ENCODE measurements at places on chromosomes 3 and 15.

- no peak for DNase-seq
These were observed 28.8 kb downstream of the CD47 start for GRCh38 chr3:108062051-108062450.

DNA sequence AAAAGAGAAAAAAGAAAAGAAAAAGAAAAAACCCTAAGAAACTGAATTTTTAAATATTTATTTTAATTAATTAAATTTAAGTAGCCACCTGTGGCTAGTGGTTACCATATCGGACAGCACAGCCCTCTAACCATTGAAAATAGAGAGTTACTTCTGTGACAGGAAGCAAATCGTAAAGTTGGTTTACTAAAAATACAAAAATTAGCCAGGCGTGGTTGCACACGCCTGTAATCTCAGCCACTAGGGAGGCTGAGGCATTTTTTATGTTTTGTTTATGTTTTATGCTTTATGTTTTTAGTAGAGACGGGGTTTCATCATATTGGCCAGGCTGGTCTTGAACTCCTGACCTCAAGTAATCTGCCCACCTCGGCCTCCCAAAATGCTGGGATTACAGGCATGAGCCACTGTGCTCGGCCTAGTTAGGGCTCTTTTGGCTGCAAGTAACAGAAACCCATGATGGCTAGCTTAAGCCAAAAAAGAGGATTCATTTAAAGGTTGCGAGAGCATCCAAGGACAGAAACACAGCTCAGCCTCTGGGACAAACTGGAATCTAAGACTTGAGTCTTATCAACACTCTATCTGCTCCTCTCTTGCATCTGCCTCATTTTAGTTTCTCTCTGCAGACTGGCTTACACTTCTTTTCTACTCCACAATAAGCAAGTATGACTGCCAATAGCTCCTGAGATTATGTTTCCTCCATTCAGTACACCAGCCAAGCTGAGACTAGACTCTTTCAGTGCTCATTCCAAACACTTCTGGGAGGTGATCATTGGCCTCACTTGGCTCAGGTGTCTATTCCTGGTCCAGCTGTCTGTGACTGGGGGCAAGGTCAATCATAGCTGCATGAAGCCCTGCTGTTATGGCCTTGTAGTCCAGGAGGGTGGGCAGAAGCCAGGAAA, 6.8 kb upstream of the SKIL start:
- no peak for DNase-seq

- no peak for DNase-seq
These were observed 996 bp downstream of the HCN4 start for GRCh38 chr15:73367624-73368300.

DNA sequence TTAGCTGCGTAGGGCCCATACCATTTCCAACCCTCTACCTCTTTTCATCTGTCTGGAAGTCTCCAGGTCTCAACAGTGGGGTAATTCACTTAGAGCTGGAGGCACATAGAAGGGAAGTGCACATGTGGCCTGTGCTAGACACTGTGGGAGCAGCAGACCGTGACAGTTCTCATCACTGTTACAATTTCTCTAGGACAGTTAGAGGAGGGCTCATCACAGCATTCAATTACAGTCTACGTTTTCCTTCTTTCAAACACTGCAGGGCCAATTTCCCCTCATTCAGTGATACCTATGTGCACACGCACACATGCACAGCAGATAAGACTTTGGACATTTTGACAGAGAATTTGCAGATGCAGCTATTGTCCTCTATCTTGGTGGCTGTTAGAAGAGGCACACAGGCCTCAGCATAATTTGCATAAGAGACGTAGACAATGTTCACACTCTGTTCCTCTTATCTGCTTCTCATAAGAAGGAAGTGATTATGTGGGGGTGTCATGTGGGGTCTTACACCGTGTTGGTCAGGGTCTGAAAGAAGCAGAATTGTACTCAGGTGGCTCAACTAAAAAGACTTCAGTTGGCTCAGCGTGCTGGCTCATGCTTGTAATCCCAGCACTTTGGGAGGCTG, 12.6 kb upstream of the HRG start:
- DNase-seq, result no peak

- DNase-seq, result no peak
These were observed 88.4 kb downstream of the PYDC2 start for GRCh38 chr3:191549357-191549756.

- no peak for DNase-seq
These were observed 99.2 kb upstream of the TRPM1 start for GRCh38 chr15:31200735-31201151.

DNA sequence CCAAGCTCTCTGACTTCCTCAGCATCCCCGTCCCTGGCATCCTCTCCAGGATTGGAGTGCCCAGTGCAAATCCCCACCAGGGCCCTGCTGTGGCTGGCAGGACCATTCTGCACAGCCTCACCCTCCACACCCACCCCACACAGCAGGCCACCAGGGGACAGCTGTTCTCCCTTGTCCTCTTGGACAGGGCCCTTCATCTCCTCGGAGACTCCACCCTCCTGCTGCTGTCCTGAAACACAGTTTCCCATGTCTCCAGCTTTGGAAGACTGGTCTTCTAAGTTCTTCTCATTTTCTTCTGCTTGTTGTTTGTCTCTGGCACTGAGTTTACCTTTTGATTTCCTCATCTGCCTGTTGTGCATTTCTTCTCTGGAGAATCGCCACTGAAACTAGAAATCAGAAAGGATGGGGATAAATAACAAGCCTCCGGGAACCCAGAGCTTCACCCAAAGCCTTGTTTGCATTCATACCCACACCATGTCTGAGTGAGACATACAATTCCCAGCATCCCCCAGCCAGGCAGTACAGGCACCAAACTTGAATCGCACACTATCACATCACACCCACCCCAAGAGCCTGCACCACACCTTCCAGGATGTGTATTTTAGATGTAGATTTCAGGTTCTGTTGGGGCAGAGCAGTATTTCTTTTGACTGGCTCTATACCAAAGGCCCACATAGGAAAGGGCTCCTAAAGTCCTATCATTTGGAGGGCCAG, 52.0 kb downstream of the OXNAD1 start:
- no peak for DNase-seq

DNA sequence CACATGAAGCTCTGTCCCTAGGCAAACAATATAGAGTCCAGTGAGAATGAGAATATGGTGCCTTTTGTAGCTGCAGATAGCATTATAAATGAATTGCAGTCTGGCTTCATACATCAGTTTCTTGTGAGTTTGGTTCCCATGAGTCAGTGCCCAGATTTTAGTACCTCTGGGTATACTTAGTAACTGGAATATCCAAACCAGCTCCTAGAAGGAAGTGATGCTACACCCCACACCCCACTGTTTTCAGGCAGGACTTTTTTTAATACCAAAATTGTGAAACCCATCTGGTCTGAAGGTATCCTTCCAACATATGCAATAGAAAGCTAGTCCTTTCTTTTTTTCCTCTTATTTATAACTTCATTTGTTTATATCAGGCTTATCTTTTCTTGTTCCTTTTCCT, 42.1 kb upstream of the FOXP1 start:
- DNase-seq, result no peak

GRCh38 chr3:60579734-60580133, 671.5 kb downstream of the FHIT start:
- no peak for DNase-seq

GRCh38 chr15:94305133-94305532, 73.8 kb downstream of the MCTP2 start:
- DNase-seq, result no peak

DNA sequence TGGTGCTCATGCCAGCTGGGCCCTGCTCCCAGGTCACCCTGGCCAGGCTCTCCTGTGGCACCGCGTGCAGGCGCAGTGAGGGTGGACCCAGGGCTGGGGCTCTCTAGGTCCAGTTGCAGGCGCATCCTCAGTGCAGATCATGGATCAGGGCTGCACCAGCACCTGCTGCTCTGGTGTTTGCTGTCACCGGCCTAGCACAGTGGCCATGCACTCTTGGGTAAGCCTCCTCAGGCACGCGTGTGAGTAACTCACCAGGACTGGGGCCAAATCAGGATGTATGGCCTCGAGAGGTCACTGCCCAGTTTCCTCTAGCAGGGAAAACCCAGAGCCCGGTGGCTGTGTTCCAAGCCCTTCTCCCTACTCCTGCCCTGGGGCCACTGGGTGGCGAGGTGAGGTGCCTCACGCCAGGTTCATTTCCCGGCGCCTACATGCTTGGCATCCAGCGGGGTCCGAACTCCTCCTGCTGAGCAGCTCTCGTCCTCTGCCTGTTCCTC, 45.5 kb upstream of the SLC41A3 start:
- no peak for DNase-seq

DNA sequence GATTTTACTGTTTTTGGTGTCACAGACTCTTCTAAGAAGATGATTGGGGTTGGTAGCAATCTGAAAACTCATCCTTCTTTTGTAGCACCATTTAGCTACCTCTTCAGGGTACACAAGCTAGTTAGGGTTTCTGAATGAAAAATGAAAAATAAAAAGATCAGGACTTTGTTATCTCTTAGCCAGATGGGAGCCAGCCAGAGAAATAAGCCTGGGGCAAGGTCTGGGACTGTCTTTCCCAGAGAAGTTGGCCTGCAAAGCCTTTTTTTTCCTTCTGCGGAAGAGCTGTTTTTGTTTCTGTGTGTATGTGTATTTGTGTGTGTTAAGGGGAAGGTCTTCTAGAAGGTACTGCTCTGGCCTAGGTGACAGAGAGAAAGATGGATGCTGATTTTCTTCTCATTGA, 150.7 kb upstream of the AGTR1 start:
- no peak for DNase-seq

DNA sequence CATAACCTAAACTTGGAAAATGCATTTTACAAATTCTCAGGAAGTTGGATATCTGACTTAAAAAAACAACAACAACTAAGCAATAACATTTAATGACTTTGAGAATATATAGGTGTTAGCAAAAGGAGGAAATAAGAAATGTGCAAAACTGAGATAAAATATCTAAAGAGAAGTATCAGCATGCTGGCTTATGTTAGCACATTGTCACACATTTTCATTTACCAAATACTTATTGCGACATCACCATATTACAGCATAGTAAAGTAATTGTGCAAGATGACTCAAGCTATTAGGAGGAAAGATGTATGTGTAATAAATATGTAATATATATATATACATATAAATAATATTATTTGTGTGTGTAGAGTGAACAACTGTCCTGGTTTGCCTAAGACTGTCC, 9.2 kb downstream of the PTX3 start:
- no peak for DNase-seq

Measured in midbrain (tissue), 1 donor.